ENCODE measurements at places on chromosomes 4 and X.

- DNase-seq: no peak
These were observed 2.8 kb downstream of the PRAF2 start for GRCh38 chrX:49070988-49071387.

DNA sequence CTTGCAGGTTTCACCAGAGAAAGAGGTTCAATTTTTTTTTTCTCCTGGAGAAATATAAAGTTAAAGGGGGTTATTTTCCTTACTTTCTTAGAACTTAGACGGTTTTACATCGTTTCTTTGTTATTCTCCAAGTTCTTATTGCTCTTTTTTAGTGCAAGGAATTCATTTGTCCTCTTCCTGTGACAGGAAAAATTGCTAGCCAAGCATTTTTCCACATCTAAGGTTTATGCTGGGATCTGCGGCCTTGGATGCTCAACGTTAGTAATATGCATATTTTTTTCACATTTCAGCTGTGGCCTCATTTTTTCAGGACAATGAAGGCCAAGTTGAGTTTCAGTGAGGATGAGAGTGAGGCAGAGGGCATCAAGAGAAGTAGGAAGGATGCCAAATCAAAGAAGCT lies 948.9 kb downstream of the PCDH19 start:
- DNase-seq: no peak

DNA sequence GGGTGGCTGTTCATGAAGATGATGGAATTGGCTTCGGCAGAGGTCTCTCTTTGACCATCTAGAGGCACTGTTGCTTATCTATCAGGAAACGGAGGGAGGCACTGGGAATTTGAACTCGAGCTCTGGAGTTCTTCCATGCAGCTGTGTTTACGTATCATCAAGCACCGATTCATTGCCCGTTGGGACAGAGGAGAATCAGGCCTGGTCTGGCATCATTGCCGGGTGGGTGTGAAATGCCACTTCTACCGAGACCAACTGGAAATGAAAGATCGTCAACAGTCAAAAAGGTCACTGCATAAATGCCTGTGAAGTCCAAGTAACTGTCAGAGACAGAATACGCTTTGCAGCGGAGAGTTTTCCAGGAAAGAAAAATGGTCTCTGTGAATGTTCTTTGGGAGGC lies 166.9 kb downstream of the ASMT start:
- DNase-seq: no peak

DNA sequence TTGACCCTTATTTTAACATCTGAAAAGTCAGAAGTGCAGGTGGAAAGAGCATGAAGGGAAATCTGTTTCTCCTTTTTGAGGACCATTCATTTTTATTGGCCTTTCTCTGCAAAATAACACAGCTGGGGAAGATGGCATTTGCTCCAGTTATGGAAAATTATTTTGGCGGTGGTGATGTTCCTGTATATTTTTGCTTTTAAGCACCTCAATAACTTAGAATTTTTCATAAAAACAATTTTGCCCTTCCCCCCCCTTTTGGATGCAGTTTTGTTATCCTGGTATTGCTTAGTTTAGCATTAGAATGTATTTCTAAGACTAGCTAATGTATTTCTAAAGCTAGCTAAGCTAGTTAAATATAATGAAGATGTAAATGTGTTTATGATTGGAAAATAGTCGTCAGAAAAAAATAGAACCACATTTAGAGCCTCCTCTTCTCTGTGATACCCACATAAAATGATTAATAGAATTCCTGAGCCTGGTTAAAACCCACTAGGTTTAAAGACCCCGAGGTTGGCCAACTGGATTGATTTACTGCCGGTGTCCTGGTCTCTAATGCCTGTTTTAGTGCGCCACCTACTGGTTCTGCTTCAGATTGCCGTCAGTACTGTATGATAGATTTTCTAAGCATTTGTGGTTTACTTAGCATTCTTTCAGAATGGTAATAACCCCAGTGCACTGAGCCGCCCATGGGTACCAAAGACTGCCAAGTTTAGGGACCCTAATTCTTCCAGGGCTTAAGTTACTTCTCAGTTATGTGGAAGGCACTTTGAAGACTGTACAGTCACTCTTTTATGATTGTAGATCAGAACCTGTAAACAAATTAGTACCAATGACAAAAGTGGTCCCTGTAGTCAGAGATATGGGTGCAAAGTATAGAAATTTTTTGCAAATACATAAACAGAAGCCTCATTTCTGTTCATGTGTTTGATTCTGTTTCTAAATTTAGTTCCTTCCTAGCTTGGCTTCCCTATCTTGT lies 11.4 kb downstream of the KLF3 start:
- DNase-seq: peak; percentile 84

GRCh38 chr4:153268295-153268694 lies 64.1 kb downstream of the TRIM2 start:
- DNase-seq: no peak

- DNase-seq: peak; percentile 44
These were observed 130.2 kb downstream of the CHRDL1 start for GRCh38 chrX:110665223-110666002.

DNA sequence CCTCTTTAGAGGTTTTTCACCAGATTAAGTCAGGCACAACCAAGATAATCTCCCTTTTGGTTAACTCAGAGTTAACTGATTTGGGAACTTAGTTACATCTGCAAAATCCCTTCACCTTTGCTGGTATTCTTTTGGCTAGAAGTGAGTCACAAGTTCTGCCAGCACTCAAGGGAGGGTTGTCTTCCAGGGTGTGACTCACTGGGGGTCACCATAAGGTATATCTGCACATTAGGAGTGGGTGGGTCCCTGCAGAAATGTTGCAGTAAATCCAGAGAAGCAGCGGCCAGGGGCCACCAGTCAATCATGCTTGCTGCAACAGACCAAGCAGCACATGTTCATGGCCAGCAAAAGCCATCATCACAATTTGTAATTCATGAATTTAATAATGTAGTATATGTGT lies 59.8 kb upstream of the MAML3 start:
- no peak for DNase-seq

GRCh38 chr4:151455212-151455611 lies 46.2 kb downstream of the FHIP1A start:
- no peak for DNase-seq

- no peak for DNase-seq
These were observed 78.0 kb upstream of the STX18 start for GRCh38 chr4:4619821-4620220.

DNA sequence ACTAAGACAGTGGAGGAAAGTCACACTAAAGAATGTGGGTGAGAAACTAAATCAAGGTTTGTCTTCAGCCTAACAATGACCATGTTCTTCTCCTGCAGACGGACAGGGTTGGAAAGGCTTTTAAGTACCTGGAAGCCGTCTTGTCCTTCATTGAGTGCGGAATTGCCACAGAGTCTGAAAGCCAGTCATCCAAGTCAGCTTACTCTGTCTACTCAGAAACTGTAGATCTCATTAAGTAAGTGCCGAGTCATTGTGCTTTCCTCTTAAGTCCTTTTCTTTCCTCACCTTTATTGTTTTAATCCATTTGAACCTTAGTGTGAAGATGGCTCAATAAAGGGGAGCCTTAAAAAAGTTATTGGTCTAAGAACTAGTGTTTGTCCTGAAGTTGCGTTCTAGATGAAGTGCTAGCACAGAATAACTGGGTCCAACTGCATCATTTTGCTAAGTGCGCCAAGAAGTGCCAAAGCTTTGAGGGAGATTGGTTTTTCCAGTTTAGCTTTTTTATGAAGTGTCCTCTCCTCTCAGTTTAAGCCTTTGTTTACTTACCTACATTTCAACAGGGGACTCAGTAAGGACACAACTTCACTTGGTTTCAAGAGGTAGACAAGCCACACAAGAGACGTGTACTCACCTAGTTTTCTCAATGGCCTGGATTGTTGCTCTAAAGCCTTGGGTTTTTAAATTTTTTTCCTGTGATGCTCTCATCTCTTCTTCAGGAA lies 89.3 kb downstream of the KLHL8 start:
- DNase-seq: no peak

- DNase-seq: no peak
These were observed 39.3 kb downstream of the CYTL1 start for GRCh38 chr4:4979971-4980370.

GRCh38 chrX:110242371-110242770 lies 75.5 kb downstream of the AMMECR1 start:
- DNase-seq: no peak

DNA sequence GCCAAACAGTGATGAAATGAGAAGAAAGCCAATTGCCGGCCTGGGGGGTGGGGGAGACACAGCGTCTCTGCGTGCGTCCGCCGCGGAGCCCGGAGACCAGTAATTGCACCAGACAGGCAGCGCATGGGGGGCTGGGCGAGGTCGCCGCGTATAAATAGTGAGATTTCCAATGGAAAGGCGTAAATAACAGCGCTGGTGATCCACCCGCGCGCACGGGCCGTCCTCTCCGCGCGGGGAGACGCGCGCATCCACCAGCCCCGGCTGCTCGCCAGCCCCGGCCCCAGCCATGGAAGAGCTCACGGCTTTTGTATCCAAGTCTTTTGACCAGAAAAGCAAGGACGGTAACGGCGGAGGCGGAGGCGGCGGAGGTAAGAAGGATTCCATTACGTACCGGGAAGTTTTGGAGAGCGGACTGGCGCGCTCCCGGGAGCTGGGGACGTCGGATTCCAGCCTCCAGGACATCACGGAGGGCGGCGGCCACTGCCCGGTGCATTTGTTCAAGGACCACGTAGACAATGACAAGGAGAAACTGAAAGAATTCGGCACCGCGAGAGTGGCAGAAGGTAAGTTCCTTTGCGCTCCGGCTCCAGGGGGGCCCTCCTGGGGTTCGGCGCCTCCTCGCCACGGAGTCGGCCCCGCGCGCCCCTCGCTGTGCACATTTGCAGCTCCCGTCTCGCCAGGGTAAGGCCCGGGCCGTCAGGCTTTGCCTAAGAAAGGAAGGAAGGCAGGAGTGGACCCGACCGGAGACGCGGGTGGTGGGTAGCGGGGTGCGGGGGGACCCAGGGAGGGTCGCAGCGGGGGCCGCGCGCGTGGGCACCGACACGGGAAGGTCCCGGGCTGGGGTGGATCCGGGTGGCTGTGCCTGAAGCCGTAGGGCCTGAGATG lies at the start of gene SHOX:
Gene SHOX (plus strand): TSS at position 180 of the 885 bp plus-strand sequence. CDS start 107 bp downstream, at position 287.
- DNase-seq: peak; percentile 90

DNA sequence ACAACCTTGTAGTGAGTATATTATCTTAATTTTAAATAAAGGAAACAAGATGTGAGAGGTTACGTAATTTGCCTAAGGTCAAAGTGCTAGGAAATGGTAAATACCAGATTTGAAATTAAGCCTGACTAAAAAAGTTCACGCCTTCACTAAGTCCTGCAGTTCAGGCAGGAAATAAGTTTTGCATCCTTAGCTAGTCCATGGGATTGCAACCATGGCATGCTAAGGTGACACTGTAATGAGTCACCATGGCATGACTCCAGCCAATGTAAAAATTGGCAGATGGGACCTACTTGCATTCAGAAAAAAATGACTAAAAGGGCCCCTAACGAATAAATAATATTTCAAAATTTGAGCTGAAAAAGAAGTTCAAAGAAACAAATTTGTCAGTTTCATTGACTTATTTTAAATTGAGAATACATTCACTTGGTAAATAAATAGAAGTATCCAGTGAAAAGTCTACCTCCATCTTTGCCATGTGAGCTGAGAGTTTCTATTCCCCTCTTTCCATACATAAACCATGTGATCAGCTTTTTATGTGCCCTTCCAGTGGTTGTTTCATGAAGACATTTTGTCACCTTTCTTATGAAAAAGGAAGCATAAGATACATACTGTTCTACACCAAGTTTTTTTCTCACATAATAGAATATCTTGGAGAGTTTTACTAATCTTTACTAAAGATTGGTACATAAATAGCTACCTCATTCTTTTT lies 72.4 kb downstream of the ANKRD50 start:
- no peak for DNase-seq

GRCh38 chr4:110034026-110034393 lies 121.3 kb downstream of the EGF start:
- no peak for DNase-seq

GRCh38 chr4:106614441-106614840 lies 245.9 kb upstream of the GIMD1 start:
- DNase-seq: no peak

DNA sequence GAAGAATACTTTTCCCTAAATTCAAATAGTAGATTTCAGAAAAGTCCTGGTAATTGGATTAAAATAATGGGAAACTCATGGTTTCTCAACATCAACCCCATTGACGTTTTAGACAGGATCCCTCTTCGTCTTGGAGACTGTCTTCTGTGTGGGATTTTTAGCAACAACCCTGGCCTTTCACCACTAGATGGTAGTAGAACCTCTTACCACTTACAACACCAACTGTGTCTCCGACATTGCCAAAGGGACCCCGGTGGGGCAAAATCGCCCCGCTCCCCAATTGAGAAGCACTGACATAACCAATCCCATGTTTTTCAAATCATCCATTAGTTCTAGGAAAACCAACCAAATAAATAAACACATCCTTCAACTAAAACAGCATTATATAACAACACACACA lies 16.9 kb upstream of the ANOS1 start:
- no peak for DNase-seq

- no peak for DNase-seq
These were observed 41.3 kb upstream of the BCLAF3 start for GRCh38 chrX:20032201-20032600.

- DNase-seq: no peak
These were observed 185.3 kb downstream of the CRLF2 start for GRCh38 chrX:1027133-1027532.

- DNase-seq: no peak
These were observed 130.7 kb downstream of the TSPAN5 start for GRCh38 chr4:98527534-98528269.

DNA sequence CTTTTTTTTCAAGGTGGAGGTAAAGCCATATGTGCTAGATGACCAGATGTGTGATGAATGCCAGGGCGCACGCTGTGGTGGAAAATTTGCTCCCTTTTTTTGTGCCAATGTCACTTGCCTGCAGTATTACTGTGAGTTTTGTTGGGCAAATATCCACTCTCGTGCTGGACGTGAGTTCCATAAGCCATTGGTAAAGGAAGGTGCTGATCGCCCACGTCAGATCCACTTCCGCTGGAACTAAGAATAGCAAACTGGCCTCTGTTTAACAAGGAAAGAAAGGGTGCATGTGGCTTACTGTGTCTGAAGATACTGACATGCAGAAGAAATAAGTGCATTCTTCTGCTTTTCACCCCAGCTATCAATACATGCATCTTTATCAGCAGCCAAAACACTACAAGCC lies 63.9 kb downstream of the CPEB2 start:
- no peak for DNase-seq

- DNase-seq: no peak
These were observed 574 bp upstream of the MOB1B start for GRCh38 chr4:70901607-70901983.

- DNase-seq: no peak
These were observed 56.2 kb upstream of the TMEM33 start for GRCh38 chr4:41878991-41879491.
